Dermis microvascular lymphatic vessel endothelial cell (primary cell): ENCODE measurements at places on chromosomes 13 and 19.

DNA sequence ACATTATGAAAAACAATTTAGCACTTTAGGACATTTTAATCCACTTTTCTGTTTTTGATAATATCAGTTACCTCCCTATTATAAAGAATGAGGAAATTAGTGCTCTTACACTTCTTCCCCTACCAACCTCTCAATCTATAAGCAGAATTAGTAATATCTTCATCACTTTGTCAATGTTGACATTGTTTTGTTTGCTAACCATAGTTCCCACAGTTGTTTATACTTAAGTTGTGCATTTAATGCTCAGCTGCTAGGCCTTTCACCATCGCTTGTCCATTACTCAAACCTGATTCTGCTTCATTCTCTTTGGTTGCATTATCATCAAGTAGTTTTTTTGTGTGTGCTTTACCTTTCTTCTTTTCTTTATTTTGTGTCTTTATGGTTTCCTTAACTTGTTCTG is 132.1 kb downstream of the CDK8 start:
- DNase-seq, result no peak

GRCh38 chr19:3721131-3721886 is 13.1 kb downstream of the TJP3 start:
- peak; percentile 78 for DNase-seq

- no peak for DNase-seq
Measured at GRCh38 chr19:511101-511851, 4.0 kb downstream of the TPGS1 start.

GRCh38 chr13:85659493-85659892 is 139.7 kb downstream of the SLITRK6 start:
- no peak for DNase-seq

DNA sequence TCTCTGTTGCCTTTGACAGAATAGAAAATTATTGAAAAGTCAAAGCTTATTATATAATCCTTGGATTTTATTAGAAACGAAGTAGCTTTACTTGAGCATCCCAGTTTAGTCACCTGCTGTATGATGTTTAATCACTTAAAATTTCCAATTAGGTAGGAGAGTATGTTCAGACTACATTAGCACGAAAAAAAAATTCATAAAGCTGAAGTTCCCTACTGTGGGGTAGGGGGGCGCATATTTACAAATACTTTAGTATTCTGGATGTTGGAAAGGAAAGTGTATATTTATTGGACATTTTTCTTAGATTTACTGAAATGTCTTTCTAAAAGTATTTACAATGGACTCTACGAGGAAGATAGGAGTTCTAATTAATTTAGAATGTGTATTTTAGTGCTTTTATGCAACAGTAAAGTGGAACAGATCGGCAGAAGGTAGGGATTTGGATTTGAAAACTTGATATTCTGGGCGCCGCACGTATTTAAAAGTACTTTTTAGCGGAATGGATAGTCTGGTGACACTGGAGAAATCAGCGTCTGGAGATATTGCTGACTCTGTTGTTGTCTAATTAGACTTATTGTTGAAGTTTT is 1.9 kb downstream of the CDK8 start:
- DNase-seq, result no peak

DNA sequence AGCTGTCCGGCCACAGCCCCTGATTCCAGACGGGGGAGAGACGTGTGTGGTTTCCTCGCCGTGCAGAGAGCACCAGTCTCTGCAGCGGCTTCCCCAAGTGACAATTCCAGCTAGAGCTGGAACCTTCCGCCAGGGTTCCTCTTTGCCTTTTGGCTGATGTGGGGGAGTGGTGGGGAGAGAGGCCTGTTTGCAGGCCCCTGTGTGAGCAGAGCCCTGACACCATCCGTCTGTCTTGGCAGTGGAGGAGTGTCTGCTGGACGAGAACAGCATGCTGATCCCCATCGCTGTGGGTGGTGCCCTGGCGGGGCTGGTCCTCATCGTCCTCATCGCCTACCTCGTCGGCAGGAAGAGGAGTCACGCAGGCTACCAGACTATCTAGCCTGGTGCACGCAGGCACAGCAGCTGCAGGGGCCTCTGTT is 25.0 kb downstream of the LAMP1 start:
- DNase-seq, result no peak

- no peak for DNase-seq
Measured at GRCh38 chr13:29594710-29595379, 643 bp downstream of the SLC7A1 start.

DNA sequence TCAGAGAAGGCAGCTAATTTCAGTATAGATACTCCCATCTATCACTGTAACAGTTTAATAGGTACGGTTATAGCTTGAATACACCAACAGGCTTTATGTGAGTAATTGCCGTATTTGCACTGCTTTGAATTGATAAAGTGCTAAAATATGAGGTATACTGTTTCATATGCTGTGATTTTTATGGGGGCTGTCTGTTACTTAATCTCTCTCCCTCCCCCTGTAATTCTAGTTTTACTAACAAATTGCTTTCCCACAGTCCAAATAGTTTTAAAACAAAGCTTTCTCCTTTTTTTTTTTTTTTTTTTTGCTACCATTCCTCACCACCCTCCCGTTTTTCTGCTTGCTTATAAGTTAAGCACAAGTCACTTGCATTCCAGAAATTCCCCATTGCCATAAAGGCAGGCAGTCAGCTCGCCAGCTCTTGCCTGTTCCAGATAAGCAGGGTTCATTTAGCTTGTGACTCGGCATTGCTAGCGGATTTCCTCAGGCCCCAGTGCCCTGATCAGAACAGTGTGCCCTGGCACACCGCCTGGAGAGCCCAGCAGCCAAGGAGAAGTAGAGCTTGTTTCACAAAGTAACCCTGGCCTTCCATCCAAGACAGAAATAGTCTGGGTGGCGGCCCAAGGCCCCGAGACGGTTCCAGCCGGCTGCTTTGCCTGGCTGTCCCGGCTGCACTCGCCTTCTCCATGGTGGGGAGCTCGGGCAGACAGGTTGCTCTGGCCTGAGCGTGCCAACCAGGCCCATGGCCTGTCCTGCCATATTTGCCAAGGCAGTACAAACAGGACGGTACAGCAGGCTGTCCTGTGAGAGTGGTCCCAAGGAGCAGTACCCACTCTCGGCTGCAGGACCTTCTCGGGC is 43.5 kb upstream of the NPAS1 start:
- peak; percentile 67 for DNase-seq

DNA sequence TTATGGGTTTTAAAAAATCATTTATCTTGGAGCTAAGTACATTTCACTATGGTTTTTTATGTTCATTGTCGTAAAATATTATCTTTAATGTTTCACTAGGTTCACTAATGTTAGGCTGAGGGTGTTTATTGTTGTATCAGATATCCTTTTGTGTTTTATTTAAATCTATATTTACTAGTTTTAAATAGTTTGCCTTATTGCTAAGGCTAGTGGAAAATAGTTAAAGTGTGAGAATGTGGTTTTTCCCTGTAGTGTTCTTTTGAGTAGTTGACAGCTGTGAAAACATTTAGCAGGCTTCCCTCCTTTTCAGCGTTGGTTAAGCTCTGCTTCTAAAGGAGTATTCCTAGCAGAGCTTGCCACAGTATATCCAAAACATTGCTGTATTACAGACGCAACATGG is 139.0 kb downstream of the TM9SF2 start:
- DNase-seq, result no peak

DNA sequence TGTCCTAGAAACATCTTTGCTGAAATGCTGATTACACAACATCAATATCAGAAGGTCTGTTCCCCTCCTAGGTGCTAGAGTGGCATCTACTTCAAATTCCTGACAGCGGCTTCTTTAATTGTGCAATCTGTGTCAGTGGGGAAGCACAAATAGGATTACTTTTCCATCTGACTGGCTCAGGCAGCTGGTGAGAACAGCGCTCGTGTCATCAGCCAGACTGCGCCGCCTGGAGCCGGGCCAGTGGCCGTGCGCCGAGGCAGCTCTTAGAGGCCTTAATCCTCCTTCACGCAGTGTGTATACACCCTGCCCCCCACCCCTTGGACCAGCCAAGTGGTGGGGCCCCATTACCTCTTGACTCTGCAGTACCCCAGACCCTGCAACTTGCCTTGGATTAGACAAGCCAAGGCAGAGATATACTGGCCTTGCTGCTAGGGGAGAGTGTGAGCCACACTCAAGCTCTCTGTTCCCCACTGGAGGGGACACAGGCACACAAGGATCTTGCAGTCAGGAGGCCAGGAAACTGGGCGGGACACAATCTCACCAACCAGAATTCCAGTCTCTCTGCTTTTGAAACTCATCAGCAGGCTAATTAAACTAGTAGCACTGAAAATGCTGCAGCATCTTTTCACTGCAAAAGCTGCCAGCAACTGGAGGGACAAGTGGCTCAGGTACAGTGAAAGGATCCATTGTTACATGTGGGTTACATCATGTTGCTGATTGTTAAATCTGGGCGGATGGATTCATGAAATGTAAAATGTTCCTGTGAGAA is 48.9 kb upstream of the EPHX3 start:
- DNase-seq, result no peak

- no peak for DNase-seq
Measured at GRCh38 chr13:103640606-103641005, 574.4 kb upstream of the SLC10A2 start.

DNA sequence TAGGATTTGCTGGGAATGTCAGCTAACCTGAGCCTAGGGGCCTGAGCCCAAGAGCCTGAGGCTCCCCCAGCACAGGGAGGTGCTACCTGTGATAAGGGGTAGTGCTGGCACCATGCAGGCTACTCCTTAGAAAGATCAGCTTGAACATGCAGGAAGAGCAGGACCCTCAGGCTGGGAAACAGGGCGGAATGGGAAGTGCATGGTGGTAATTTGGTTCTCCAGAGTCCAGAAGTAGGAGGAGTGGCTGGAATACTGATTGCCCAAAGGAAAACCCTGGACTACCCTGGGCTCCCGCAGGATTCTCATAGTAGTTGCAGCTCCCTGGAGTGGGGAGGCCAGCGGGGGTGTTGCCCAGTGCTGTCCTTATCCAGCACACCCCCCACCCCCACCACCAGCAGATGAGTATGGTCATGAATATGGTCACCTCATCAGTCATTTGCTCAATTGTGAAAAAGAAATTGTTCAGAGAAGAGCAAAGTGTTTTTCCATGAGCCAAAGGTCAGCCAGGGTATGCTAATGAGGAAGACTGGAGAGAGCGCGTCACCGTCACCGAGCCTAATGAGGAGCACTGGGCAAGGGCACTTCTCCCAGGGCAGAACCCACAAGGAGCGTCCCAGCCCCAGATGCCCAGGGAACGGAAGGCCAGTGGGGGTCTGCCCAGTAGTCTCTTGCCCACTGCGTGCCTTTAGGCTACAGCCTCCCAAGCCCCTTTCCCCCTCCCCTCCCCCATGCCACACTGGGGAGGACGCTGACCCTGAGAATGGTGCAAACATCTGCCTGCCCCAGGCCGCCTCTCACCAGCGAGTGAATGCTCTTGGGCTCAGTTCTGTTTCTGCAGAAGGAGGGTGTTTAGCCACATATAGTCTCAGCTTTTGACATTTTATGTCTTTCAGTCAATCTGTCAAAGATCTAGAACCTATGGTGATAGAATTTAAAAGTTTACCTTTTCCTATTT is 5.3 kb downstream of the SLC25A15 start:
- no peak for DNase-seq

DNA sequence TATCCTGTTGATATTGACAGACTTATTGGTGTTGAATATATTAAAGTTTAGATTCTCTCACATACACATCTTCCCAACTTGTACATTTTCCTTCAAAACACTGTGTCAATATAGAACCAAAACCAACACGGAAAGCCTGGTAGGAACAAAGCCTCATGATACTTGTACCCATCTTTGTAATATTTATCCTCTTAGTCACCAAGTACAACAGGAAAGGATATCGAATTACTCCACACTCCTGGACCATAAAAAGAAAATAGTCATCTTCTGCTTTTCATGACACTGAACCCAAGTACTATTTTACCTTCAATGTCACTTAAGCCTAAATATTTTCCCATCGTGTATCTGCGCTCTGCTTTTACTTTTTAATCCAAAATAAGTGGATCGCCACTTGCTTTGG is 702.9 kb upstream of the PCDH9 start:
- DNase-seq, result no peak

DNA sequence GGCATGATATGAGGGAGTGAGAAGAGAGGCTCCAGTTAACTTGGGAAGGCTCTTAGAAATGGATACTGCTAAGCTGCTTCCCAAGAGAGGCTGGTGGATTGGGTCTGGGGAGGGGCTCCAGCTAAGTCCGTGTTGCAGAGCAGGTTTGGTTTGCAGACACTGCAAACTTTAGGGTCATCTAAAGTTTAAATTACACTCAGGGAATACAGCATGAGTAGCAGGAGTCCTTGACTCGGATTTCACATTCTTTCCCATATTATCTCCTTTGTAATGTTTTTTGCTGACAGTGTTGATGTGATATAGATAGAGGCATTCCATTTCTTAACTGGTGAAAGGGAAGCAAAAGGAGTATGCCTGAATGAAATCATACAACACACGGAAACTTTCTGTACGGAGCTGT is 31.9 kb downstream of the SGCG start:
- DNase-seq, result no peak

DNA sequence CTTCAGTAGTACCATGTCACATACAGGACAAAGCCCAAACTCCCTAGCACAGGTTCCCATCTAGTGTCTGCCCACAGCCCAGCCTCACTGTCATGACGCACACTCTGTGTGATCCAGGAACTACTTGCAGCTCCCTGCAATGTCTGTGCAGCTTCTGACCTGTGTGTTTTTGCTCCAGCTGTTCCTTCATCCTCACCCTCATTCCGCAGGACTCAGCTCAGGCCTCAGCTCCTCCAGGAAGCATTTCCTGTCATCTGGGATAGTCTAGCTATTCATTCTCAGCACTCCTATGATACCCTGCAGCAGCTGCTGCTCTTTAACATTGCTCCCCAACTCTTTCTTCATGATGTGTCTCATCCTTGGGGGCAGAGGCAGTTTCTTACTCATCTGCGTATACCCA is 56.1 kb downstream of the ENOX1 start:
- DNase-seq, result no peak

DNA sequence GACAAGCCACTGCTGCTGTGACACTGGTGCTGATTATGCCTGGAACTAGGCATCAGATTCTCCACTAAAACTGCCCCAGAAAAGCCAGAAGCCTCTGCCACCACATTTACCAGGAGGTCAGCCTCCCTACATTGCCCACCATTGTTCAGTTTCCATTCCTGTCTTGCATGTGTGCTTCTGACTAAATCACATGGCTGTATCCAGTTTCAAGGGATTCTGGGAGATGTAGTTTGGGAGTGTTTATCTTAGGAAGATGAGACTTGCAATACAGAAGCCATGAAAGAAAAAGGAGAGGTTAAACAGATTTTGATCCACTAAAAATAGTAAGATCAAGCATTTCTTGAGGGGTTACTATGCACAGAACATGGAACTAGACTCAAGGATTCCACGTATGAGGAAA is 40.7 kb upstream of the SERPINE3 start:
- no peak for DNase-seq

- no peak for DNase-seq
Measured at GRCh38 chr13:79228972-79229371, 177.1 kb downstream of the RBM26 start.

DNA sequence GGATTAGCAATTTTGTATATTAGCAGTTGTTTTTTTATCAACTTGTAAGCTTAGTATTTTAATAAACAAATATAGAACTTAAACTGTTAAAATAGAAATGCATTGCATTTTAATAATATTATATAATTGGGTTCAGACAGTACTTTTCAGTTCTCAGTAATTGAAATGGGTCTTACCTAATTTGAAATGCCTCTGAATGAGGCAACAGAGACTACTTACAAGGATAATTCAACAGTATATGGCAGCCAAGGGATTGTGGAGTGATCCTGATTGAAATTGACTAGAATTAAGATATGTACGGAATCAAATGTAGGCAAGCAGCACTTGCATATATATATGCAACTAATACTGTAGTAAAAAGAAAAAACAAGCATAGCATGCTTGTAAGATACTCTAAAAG is 1503.9 kb upstream of the MIR17HG start:
- no peak for DNase-seq
